CD4-positive, alpha-beta T cell treated with Interleukin-15 for 1 hour (primary cell): ENCODE measurements at places on chromosomes 4 and X.

DNA sequence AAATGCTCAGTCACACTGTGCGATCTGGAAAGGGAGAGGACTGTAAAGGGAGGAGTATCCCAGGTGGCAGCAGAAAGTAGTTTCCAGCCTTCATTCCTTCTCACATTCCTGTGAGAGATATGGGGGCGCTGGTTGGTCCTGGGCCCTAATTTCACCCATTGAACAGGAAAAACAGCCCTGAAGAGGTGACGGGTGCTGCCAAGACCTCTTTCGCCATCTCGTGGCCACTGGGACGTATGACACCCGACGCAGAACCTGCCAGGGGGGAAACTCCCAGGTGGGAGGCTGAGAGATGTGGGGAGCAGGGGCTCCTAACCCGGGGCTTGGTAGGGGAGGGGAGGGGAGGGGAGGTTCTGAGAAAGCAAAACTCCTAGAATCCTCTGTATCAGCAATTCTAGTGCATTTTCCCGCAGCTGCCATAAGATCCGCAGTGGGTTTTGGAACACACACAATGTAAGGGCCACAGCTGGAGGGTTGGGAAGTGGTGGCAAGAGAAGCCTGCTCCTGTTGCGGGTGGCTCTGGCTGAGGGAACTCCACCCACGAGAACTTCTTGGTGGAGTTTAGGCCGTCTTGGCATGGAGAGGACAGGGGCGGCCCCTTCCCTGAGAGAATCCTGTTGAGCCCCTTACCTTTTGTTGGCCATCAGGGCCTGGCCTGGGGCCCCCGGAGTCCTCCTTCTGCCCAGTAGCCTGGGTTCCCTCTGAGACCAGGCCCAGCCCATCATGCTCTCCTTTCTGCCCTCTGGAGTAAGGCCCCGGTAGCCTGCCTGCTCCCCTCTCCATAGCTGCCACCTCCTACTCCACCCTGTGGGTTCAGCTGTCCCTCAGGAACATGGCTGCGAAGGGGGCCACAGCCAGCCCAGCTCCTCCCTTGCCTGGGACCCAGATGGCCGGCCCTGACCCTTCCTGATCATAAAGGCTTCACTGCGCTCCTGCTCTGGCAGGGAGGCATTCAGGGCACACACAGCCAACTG, 134.1 kb downstream of the OR13H1 start:
- DNase-seq, result peak; percentile 36

- DNase-seq, result no peak
Measured at GRCh38 chr4:118173956-118174725, 139.9 kb downstream of the NDST3 start.

DNA sequence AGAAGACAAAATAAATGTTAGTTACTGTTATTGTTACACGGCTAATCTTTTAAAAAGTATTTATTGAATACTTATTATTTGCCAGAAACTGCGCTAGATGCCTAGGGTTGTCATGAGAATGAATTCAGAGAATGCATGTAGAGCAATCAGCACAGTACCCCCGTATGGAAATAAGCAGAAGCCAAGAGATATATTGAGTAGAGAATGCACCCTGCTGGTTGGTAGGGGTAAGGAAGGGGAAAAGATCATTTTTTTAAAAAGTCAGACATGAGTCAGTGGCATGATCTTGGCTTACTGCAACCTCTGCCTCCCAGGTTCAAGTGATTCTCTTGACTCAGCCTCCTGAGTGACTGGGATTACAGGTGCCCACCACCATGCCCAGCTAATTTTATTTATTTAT, 13.1 kb upstream of the DRP2 start:
- no peak for DNase-seq

DNA sequence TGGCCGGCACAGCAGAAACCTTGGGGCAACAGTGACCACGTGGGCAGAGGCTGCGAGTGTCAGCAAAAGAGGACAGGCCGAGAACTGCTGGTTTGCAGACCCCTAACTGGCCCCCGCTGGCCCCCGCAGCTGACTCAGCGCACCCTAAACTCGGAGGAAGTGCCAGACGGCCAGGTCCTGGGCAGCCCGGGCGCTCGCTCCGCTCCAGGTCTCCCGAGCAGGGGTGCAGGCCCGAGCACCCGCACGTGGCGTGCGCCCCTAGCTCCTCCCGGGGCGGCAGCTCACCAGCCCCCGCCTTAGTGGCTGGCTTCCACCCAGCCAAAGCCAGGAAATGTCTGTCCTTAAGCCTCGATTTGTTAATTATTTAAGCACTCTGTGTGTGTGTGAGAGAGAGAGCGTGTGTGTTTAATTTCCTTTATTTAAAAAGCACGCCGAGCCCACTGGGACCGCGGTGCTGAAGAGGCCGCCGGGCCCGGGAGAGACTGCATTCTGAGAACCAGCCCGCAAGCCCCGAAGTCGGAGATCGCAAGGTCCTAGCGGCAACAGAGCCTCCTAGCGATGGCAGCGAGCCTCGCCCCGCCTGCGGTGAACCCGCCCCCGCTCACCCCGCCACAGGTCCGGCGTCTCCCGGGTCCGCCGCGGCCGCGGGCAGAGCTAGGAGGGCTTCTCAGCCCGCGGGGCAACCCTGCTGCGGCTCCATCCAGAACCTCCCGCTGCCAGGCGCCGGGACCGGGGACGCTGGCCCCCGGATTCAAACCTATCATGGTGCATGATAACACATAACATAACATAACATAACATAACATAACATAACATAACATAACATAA, 45.9 kb upstream of the CDKN2AIP start:
- DNase-seq, result peak; percentile 66

- no peak for DNase-seq
Measured at GRCh38 chr4:102828497-102828808, 1.1 kb upstream of the UBE2D3 start.

DNA sequence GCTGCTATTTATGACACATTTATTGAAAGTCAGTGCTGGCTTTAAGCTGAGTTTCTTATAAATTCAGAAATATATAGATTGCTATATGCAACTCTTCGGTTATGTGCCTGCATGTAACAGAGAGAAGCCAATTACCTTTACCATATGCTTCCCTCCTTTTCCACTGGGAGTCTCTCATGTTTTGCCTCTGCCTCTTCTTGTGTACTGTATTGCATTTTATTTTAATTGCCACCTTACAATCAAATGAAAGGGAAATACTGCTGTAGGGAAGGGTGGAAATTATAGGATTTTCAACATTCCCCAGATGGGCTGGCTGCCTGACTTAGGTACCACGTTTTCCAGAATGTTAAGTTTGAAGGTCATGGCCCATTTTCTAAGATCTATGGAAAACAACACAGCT, 655.4 kb upstream of the SLIT2 start:
- DNase-seq, result no peak

DNA sequence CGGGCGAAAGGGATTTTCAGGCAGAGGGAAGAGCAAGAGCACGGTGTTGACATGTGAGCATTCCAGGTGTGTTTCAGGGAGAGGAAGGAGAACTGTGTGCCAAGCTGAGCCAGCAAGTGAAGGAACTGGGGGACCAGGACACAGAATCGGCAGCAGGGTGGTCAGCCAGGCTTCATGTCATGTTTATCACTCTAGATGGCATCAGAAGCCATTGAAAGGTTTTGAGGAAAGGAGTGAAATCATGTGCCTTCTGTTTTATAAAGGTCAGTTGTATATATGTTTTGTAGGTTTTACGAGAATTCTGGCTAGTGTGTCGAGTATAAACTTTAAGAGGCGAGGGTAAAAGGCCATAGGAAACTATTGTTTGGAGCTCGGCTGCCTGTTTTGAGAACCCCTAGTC, 682.3 kb downstream of the TRIML1 start:
- no peak for DNase-seq

- no peak for DNase-seq
Measured at GRCh38 chr4:188611143-188611542, 471.9 kb downstream of the TRIML1 start.

- no peak for DNase-seq
Measured at GRCh38 chr4:172141025-172141424, 327.8 kb downstream of the GALNTL6 start.

GRCh38 chr4:18110099-18110498, 88.5 kb upstream of the LCORL start:
- no peak for DNase-seq

DNA sequence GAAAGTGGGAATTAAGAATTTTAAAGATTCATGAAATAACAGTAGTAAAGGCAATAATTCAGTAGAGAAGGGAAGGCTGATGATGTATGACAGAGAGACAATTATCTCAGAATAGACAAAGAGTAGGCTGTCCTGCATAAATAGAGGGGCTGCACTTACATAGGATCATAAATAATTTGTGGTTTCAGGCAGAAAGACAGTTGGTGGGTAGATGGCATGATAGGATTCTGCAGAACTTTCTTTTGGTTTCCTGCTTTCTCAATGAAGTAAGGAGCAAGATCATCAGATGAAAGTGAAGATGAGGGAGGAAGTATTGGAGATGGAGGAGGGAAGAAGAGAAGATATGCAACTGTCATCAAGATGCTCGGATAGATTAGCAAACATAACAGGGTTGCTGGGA, 604.9 kb upstream of the ZFP42 start:
- no peak for DNase-seq

- no peak for DNase-seq
Measured at GRCh38 chrX:111511477-111511876, at the start of gene SERTM2. SERTM2 (plus strand) TSS chrX:111511645; CDS start chrX:111518858, 7,213 bp downstream.

- no peak for DNase-seq
Measured at GRCh38 chr4:178599521-178599920, 1157.3 kb upstream of the AGA start.
